ENCODE measurements at places on chromosomes 2 and 18.

- no peak for DNase-seq
Measured at GRCh38 chr2:157245846-157246764, 11.4 kb upstream of the GALNT5 start.

DNA sequence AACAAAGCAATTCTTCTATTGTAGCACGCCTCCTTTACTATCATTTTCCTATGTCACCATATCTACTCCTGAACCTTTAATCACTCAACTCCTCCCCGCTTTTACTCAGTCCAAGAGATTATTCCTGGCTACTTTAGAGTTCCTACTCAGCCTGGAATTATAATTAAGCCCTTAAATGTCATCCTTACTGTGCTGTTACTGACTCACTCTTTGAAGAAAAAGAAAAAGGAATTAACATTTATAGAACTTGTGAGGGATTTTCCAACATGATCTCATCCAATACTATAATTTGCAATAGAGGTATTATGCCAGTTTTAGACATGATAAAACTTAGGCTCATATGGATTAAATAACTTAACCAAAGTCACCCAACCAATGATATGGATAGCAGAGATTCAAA lies 61.7 kb downstream of the CCDC88A start:
- no peak for DNase-seq

DNA sequence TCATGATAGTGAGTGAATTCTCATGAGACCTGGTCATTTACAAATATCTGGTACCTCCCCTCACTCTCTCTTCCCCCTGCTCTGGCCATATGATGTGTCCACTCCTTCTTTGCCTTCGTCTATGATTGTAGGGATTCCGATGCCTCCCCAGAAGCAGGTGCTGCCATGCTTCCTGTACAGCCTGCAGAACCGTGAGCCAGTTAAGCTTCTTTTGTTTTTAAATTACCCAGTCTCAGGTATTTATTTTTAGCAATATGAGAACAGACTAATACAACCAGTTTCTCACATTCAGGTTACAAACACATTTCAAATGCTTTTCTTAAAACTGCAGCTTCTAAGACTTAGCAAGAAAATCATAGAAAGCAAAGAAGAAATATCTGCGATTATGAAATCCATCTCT lies 321.2 kb upstream of the CDH7 start:
- no peak for DNase-seq

DNA sequence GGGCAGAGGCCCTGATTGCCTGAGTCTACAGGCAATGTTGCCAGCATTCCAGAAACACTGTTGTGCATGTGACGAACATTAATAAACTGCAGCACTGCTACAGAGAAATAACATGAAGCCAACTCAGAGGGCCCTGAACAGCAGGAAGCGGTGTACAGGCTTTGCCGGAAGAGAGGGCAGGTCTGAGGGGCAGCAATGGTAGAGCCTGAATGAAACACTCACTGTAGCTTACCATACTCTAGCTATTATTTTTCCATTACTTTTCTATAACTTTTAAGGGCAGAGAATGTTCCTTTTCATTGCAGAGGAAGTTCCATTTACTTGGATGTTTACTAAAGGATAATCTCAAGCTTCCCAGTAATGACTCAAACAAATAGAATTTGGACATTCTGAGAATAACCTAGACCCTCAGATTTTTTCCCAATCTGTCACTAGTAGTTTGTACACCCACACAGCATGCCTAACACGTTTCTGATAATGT lies 150.4 kb downstream of the MTX2 start:
- DNase-seq = no peak

DNA sequence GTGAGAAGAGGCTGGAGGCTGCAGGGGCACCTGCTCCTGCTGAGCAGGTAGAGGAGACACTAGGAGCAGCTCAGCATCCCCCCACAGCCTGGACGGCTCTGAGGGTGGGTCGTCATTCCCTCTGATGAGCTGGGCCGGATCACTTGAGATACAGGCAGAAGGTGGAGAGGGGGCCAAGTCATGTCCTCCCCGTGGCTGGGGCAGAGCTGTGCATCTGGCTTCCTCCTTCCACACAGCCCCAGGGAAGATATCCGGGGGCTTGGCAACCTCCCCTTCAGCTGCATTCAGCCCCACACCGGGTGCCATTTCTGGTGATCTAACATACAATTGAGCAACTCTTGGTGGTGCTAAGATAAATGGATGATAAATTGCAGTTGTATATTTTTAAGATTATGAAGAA lies 236.9 kb downstream of the LDLRAD4 start:
- DNase-seq = no peak

Data from cortex of kidney (tissue), 1 donor.